ENCODE measurements at places on chromosomes 6 and 20.
A peak's percentile ranks its signal among the peaks of the same experiment; 100 is the strongest.

- no peak for DNase-seq
These were observed 154.3 kb downstream of the ESR1 start for GRCh38 chr6:151961809-151962208.

- no peak for DNase-seq
These were observed 229.0 kb downstream of the FOXC1 start for GRCh38 chr6:1838604-1839213.

DNA sequence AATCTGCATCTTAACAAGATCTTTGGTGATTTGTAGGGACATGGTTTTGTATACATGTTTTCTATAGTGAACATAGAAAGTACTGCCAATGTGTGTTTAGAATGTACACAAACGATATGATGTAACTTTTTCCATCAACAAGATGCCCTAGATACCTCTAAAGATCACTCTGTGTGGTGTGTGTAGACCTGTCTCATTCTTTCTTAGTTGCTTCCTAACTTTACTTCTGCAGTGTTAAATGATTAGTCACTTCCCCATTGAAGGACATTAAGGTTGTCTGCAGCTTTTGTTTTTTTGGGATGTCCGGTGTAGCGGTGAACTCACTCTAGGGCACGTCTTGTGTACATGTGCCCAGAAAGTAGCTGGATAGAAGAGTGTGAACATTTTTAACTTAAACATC, 35.9 kb downstream of the CDYL start:
- no peak for DNase-seq

- no peak for DNase-seq
These were observed 9.4 kb downstream of the DCBLD1 start for GRCh38 chr6:117491916-117492315.

- DNase-seq = no peak
These were observed at the start of gene GRIK2 for GRCh38 chr6:101393251-101393828. Gene GRIK2 (plus strand): TSS chr6:101393708.

- no peak for DNase-seq
These were observed 50.4 kb downstream of the CPXM1 start for GRCh38 chr20:2749951-2750490.

- DNase-seq = peak; percentile 53
These were observed 107.2 kb upstream of the FOXA2 start for GRCh38 chr20:22691369-22692118.

GRCh38 chr6:134936931-134937330, 13.0 kb downstream of the ALDH8A1 start:
- DNase-seq = no peak

DNA sequence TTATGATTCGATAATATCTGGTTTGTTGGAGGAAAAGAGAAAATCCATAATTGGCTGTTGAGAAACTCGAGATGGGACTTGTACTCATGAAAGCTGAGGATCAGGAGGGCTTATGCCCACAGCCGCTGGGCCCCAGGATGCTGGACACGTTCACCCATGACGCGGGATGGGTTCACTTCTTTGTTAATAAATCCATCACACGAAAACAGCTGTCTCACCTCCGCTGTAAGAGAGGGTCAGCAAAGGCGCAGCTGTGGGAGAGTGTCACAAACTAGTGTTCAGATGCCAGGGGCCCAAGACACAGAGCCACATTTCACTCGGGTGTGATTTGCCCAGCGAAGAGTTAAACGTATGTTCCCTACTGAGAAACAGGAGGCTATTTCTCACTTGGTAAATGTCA, 315.1 kb downstream of the THBS2 start:
- DNase-seq = no peak

- peak; percentile 19 for DNase-seq
These were observed at the start of gene PERP for GRCh38 chr6:138107078-138107751. Gene PERP (minus strand): TSS chr6:138107419. CDS start chr6:138107340, 79 bp downstream.

GRCh38 chr20:12203981-12204380, 286.3 kb downstream of the BTBD3 start:
- no peak for DNase-seq

- no peak for DNase-seq
These were observed 501 bp downstream of the SIRPB2 start for GRCh38 chr20:1490643-1491195.

GRCh38 chr6:137081997-137082396, 37.2 kb upstream of the IL20RA start:
- no peak for DNase-seq

DNA sequence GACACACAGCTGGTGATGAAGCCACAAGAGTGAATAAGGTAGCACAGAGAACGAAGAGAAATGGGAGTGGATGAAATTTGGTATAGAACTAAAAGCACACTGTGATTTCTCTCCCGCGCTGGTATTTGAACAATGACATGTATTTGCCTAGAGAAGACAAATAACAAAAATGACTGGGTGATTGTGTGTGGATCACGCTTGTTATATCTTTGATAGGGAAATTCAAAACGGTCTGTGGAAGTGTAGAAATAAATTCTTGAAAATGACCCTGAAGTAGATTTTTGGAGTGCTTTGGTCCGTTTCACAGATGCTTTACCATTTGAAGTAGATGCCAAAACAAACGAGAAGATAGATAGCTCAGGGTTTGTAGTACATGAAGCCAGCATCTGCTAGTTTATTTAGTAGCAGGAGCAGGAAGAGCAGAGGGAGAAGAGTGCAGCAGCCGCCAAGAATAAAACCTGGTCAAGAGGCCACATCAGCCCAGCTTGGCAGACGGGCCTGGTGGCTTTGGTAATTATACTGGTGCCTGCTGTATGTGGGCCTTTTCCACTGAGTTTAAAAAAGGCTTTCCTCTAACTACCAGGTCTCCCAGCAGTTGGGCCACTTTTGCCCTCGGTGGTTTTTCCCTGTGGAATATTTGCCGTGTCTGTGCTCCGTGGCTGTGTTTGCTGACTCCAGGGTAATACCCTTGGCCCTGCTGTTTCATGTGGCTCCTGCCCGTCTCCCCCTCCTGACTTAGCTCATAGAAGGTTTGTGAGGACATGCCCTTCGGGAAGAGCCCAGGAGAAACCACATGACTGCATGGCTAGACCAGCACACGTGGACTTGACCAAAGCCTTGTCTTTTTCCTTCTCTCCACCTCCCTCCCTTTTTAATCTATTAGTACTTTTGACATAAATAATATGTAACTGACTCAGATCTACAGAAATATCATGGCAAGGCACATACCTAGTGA, 294.0 kb downstream of the SOX4 start:
- DNase-seq = no peak

GRCh38 chr6:118571121-118571520, 23.0 kb downstream of the PLN start:
- DNase-seq = no peak

- DNase-seq = no peak
These were observed 272.5 kb upstream of the CDYL start for GRCh38 chr6:4503700-4504099.

GRCh38 chr6:15916581-15916980, 212.3 kb upstream of the MYLIP start:
- DNase-seq = no peak

- DNase-seq = no peak
These were observed 177.5 kb upstream of the CST7 start for GRCh38 chr20:24771542-24772061.

DNA sequence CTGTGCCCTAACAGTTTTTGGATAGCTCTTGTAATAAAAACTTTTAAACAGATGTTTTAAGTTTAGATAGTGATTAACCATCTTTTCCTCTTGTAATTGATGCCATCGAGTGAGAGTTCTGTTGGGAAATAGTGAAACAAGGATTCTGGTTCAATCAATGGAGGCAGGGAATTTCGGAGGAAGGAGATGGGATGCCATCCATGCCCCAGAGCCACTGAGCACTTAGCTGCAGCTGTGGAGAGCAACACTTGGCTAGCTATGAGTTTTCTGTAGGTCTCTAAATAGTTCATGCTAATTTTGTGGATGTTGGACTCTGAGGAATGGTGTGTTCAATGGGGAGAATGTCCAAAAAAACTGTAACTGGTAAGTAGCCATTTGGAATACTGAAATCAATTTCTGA, 16.7 kb downstream of the CBFA2T2 start:
- DNase-seq = no peak

DNA sequence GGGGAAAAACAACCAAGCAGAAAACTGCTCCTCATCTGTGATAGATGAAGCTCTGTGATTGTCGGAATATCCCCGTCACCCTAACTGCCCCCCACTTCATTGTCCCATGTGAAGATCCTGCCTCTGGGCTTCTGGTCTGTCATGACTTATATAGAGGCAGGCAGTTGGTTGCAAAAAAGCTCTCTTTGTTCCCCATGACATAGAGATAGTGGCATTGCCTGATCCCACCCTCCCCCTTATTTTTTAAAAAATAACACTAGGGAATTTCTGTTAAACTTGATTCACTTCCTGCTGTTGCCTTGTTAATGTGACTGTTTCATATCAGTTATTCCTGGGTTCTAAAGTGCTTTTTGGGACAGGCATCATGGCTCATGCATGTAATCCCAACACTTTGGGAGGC, 203.1 kb downstream of the JARID2 start:
- no peak for DNase-seq

DNA sequence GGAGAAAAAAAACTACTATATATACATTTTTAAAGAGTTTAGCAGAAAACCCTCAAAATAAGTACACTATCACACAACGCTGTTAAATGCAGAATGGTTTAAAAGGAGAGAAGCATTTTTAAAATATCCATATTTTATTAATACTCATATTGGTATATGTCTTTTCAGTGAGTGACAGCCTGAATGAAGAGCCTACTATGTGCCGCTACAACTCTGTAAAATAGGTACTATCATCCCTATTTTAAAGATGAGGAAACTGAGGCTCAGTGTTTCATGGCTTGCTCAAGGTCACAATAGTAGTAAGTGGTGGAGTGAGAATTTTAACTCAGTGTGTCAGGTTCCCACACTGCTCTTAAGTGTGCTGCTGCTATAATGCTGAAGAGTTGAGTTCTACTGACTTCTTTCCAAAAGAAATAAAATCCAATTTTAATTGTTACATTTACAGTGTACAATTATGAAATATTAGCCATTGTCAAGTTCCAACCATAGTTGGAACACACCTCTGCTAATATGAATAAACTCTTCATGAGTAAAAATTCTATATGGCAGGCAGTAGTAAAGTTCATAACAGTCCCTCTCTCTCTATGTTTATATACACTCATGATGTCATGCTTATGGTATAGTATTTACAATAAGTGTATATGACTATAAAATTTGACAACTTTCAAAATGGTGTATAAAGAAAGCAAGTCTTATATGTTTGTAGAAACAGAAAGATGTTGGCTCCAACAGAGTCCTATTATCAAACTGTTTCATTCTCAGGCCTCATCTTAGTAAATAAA, 3.1 kb downstream of the FAM184A start:
- DNase-seq = no peak

- DNase-seq = no peak
These were observed 18.5 kb downstream of the RNF144B start for GRCh38 chr6:18405477-18406293.

- DNase-seq = no peak
These were observed 139.0 kb downstream of the PXDC1 start for GRCh38 chr6:3612341-3613041.

DNA sequence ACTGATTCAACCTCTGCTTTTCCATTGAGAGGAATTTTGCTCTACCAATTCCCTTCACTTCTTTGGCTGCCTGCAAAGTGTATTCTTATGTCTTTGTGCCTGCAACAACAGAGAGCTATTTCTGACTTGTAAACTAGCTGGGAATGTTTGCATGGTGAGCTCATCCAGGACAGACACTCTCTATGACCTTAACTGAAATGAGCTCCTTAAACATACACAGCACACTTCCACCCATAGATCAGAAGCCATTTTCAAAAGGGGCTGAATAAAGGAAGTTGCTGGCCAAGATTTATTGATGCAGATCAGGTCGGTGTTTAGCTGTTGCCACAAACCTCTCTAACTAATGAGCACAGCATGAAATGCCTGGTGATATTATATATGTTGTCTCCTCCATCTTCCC, 377.7 kb downstream of the BTBD9 start:
- DNase-seq = no peak

- no peak for DNase-seq
These were observed 19.8 kb downstream of the DLL1 start for GRCh38 chr6:170270984-170271593.

DNA sequence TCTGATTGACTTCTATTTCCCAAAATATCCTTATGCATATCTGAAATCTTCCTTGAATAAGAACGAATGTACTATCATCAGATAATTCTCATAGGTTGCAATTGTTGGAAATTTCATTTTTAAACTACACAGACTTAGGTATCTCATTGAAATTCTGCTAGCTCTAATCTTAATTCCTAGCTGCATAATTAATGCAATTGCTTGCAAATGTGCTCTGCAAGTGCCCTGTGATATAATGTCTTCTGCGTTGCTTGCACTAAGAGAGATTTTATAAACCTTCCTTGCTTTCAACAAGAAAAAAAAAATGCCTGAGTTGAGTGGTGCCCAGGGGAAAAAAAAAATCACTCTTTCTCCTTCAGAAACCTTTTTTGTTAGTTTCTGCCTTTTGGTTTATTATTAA, 354.9 kb downstream of the TFAP2A start:
- no peak for DNase-seq

GRCh38 chr6:41748542-41748941, 1.3 kb upstream of the PGC start:
- no peak for DNase-seq

DNA sequence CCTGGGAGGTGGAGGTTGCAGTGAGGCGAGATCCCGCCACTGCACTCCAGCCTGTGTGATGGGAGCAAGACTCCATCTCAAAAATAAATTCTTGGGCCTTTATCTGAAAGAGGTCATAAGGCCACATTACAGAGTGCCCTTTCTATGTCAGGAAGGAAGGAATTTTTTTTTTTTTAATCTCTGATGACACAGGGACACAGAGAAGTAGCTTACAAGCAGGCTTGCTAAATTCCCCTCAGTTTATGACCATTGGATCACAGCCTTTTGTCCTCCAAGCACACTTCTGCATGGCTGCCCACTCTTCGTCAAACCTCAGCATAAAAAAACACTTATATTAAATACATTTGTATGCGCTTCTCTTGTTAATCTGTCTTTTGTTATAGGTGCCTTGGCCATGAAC, 7.5 kb upstream of the IFNGR1 start:
- no peak for DNase-seq
